Left ventricle myocardium superior (tissue), 1 donor: ENCODE measurements at places on chromosomes 1 and 21.

DNA sequence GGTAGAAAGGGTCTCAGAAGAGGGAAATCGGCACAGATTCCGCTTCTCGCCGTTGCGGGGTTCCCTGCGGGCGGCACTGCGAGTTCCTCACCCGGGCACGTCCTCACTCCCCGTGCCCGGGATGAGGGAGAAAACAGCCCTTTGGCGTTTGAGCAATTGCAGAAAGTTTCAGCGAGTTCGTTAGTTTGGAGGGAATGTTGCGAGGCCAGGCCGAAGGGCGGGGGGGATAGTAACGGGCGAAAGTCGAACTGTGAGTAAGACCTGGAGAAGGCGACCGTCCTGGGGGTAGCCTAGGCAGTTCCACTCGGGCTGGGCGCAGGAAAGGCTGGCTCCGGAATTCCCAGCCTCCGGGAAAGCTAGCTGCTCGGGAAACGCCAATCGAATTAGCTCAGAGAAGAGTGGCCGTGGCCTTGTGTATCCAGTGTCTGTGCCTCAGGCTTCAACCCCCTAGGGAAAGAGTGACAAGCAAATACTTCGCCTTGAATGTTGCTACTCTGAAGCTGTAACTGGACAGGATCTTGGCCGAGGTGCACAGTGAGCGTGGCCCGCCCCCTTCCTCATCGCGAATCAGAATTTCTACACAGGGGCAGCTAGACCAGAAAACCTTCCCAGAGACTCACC is 787 bp downstream of the PTGFR start:
- peak; percentile 33 for DNase-seq

- no peak for DNase-seq
These were observed 51.8 kb upstream of the SYT14 start for GRCh38 chr1:209886219-209886536.

DNA sequence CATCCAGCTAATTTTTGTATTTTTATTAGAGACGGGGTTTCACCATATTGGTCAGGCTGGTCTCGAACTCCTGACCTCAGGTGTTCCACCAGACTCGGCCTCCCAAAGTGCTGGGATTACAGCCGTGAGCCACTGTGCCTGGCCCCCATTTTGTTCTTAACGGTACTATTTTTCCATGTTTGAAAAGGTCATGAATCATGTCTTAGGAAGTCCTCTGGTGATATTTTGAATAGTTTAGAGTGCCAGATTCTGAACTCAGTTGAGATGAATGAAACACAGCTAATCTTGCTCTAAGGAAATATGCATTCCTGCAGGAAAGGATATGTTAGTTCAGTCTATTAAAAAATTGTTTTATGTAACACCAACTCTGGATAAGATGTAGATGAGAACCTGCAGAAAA is 62.6 kb upstream of the ATP2B4 start:
- no peak for DNase-seq

- no peak for DNase-seq
These were observed 281.0 kb upstream of the RUNX1 start for GRCh38 chr21:35329940-35330660.

GRCh38 chr1:12460911-12461621 is 156.9 kb downstream of the DHRS3 start:
- peak; percentile 77 for DNase-seq

- no peak for DNase-seq
These were observed 24.3 kb upstream of the PLCH2 start for GRCh38 chr1:2451741-2452140.

- no peak for DNase-seq
These were observed 143.9 kb downstream of the CLIC6 start for GRCh38 chr21:34812504-34813265.

GRCh38 chr1:195195423-195196057 is 1412.7 kb downstream of the KCNT2 start:
- DNase-seq = no peak

DNA sequence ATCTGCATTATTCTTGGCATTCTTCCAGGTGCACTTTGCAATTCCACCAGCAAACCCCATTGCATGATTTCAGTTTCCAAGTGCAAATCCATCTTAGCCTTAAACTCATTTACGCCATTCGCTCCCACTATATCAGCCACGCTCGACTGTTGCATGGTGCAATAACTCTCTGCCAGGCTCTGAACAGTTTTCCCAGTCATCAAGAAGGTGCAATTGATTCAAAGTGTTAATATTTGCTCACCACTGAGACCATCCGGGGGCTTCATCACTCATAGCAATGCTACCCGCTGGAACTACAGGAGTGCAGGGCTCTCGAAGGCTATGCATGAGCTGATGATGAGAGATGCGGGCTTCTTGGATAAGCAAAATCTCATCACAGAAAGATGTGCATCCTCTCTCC is 488.2 kb downstream of the OMA1 start:
- no peak for DNase-seq
